ENCODE measurements at places on chromosomes 5 and 9. TPM values are rescaled to one million over a fixed set of nuclear protein-coding genes. Genes with fewer than 3 reads are reported as not detected.
A peak's percentile ranks its signal among the peaks of the same experiment; 100 is the strongest.

DNA sequence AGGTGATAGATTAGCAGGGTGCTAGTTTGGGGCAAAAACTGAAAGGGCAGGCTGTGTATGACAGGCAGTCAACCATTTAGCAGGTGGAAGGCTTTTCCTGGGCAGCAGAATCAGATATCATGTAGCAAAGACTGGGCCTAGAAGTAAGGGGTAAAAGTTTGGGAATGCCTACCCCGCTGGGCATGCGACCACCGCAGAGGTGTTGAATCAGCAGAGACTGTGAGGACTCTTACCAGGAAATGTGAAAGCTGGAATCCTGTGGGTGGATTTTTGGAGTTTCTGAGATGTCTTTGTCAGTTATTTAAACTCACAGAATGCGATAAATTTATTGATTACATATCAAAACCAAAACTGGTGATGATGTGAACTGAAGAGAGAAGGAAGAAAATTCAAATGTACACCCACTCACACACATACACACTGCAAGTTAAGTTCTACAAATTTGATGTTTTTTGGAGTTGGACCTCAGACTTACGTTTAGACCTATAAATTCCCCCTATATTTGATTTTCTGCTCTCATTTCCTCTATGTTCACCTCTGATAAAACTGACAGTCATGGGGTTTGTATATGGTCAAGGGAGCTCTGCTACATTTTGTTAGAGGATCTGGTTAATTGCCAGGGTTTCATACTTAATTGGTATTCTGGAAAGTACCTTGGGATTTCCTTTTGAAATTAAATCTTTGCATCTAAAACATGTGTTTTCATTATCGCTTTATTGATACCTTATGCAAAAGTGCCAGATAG, 333.6 kb downstream of the CSNK1G3 start:
- no peak for DNase-seq

DNA sequence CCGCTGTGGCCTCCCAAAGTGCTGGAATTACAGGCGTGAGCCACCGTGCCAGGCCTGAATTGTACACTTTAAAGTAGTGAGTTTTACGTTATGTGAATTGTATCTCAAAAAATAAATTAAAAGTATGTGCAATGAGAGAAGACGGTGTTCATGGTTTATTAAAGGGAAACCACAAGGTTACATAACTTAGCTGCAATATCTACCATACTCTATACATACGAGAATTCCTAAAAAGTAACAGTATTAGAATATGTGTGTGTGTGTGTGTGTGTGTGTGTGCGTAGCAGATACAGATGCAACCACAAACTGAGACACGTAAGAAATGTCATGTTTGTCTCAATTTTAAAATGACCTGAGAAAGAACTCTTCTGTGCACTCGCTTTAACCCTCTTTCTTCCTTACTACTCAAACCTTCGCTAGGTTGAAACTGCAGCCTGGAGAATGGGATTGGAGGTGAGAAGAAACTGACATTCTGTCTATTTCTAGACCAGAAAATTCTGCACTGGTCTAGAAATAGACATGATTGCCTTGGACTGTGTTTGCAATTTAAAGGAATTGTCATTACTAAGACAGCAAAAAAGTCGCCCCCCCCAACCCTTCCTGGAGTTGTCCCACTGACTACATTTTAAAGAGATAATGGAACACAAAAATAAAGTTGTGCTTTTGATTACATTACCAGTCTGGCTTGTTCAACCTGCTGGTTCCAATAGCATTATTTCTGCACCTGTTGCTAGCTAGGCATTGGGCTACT, 167.0 kb downstream of the RGS3 start:
- DNase-seq, result no peak

- no peak for DNase-seq
Observed at GRCh38 chr5:88707216-88707965, 175.6 kb downstream of the MEF2C start.

- no peak for DNase-seq
Observed at GRCh38 chr5:107604990-107605389, 65.7 kb downstream of the EFNA5 start.

GRCh38 chr5:180366326-180366725, 13.2 kb upstream of the GFPT2 start:
- peak; percentile 59 for DNase-seq

DNA sequence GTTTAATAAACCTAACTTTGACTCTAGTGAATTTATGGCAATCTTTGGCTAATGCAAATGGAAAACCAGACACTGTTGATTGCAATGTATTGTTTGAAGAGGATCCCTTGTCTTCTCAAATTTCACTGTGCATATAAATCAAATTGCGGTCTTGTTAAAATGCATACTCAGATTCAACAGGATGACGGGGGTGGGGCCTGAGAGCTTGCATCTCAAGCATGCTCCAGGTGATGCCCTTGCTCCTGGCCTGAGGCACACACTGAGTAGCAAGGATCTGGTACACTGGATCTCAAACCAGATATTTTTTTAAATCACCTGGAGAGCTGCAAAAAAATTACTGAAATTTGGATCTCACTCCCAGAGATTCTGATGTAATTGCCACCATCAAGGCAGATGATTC, 463.7 kb downstream of the DNAH5 start:
- DNase-seq, result no peak

- no peak for DNase-seq
Observed at GRCh38 chr9:30235564-30235963, 2148.9 kb upstream of the ACO1 start.

DNA sequence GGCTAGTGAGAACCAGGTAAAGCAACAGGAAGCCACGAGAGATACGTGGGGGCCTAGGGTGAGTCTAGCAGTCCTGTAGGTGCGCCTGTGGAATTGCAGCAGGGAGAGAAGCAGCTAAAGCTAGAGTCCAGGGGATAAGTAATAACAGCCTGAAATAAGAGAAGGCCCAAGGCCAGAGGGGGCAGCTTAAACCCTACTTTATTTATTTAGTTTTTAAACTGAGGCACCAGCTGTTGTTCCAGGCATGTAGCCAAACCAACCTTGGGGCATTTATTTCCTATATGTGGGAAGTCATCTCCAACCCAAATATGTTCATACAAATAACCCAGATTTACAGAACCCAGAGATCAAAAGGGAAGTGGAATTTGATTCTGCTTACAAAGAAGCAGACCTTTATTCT, 93.5 kb downstream of the GLDC start:
- no peak for DNase-seq

DNA sequence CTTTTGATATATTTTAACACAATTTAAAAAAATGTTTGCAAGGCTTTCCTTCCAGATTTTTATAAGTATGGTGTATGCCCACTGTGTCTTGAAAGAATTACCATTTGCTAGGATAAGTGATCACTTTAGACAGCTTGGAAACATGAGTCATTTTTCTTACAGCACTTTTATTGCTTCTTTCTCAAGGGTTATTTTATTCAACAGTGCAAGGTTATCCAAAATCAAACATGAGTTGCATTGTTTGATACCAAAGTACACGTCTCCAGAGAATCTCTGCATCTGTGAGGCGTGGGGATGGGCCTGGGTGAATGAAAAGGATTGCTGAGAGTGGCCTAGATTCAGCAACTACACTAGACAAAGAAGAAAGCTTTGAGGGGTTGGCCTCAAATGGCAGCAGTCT, 329.6 kb downstream of the ADAMTS6 start:
- no peak for DNase-seq

- no peak for DNase-seq
Observed at GRCh38 chr5:159409801-159410200, 79.5 kb upstream of the IL12B start.

- DNase-seq, result peak; percentile 41
Observed at GRCh38 chr9:112586599-112587155, 100.0 kb downstream of the KIAA1958 start.

GRCh38 chr5:9954869-9955268, 294.8 kb downstream of the ATPSCKMT start:
- no peak for DNase-seq

DNA sequence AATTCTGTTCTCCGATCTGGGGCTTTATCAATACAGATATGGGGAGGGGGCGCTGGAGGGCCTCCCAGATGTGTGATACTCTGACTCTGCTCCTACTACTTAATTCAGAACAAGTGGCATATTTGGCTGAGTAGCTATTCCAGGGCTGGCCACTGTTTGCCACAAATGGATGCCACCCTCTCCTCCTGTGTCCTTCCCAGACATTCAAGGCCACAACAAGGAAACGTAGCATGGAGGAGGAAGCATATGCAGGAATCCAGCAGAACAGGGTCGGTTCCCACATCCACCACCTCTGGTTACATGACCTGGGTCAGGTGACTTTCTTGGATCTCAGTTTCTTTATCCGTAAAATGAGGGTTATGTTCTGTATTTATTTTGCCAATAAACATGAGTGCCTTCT, 131.0 kb downstream of the GOLPH3 start:
- DNase-seq, result no peak

- DNase-seq, result no peak
Observed at GRCh38 chr5:133321833-133322420, 270.1 kb downstream of the HSPA4 start.

Gene MYOZ3
- total RNA-seq, result 1.8 TPM

Gene UNC5A
- total RNA-seq, result 9.3 TPM

Gene FBP2
- total RNA-seq, result not detected

Gene FGFR4
- total RNA-seq, result 4.5 TPM

Gene SPINK6
- not detected for total RNA-seq

Gene WNT8A
- not detected for total RNA-seq

Gene IGIP
- 8.3 TPM for total RNA-seq

Gene UBAP2
- 47.7 TPM for total RNA-seq

Gene HK3
- 0.82 TPM for total RNA-seq

Data from cerebellum (tissue), 4 donors.